Urinary bladder (tissue), 4 donors: ENCODE measurements at places on chromosomes 2 and 18.

DNA sequence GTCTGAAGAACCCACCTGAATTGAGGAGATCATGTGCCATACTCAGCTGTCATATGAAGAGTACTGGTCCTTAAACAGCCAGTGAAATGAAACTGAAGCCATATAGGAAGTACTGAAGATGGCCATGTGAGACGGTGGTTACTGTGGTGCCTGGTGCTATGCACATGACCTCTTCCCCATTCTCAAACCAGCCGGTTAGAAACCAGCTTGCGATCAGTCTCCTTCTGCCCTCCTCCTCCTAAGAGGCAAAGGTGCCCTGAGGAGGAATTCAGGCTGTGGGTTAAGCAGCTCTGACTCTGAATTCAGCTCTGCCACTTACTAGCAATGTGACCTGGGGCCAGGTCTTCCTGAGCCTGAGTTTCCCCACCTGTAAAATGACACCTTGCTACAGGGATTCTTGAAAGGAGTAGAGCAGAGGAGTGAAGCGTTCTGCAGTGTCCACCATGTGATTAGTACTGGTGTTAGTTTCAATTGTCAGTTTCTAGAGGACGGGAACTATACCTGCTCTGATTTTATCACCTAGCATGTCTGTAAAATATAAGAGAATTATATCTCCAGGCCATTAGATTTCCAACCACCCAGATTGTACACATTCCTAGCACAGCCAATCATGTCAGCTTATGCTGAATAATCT is 5.1 kb downstream of the FECH start:
- DNase-seq: no peak

DNA sequence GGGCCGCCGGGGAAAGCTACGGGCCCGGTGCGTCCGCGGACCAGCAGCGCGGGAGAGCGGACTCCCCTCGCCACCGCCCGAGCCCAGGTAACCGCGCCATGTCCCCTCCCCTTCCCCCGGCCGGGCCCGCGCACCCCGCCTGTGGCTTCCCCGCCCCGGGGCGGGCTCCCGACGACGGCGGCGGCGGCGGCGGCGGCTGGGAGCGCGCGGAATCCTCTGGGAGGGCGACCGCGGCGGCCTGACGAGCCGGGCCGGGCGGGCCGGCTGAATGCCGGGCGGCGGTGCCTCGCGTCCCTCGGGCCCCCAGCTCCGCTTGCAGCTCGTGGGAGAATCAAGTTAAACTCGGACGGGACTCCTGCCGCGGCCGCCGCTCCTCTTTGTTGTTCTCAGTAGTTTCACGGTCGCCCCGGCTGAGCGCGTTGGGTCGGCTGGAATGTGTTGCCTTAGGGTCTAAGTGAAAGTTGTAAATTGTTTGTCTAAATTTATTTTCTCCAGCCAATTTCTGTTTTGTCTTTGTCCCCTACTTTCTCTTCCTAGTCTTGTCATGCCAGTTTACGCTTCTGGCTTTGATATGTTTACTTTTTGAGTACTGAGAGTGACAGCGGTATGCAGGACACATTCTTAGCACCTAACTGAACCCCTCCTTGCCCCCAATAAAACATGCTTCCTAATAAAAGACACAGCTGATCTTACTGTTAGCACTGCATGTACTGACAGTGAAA is 685 bp downstream of the SMAD4 start:
- no peak for DNase-seq

GRCh38 chr2:69177785-69178636 is 165.0 kb downstream of the ANTXR1 start:
- DNase-seq: no peak

- DNase-seq: no peak
Observed at GRCh38 chr18:34841891-34842290, 131.8 kb downstream of the DTNA start.

DNA sequence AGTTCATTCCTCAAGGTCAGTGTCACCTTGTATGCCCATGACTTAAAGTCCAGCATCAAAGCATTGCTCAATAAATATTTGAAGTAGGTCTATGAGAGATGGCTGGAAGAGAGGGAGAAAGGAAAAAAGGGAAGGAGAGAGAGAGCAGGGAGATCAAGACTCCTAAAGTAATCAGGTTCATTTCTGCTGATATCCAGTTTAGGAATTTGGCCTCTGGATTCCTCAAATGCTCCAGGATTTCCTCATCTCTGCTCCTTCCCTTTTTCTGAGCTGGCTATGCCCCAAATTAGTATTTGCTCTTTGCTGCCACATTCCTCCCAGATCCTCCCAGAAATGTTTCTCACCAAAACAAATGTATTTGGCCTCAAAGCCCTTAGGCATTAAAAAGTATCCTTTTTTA is 739.4 kb upstream of the CHAC2 start:
- DNase-seq: no peak

DNA sequence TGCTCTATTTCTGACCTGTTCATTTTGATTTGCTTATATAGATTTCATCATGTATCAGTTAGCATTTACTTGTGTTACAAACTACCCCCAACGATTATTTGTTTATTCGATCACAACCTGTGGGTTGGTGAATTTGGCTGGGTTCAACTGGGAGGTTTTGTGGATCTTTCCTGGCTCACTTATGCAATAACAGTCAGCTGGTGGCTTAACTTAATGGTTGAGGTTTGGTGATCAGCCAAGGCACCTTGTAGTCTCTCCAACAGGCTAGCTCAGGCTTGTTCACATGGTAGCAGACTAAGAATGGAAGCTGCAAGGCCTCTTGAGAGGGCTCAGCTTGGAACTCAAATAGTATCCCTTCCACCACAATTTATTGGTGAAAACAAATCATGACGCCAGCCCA is 5.4 kb upstream of the PUM2 start:
- no peak for DNase-seq

GRCh38 chr2:32798829-32799228 is 147.9 kb upstream of the LTBP1 start:
- DNase-seq: no peak

DNA sequence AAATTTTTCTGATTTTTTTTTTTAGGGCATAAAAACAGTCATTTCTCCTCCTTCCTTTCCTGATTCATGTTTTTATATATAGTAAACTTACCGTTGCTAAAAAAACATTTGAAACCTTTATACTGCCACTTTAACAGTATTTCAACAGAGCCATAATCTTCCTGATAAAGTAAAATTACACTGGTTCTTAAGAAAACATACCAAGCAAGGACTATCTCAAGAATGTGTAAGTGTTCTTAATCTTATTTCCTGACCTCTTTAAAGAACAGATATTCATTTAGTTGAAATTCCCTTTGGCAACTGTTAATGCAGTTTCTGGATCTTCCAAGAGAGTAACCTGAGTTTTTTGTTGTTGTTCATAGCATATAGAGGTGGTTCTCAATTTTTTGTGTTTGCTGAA is 26.6 kb upstream of the COLEC12 start:
- no peak for DNase-seq

GRCh38 chr2:218097975-218098374 is 27.9 kb upstream of the CXCR2 start:
- no peak for DNase-seq

GRCh38 chr18:50042611-50043010 is 152.3 kb downstream of the MYO5B start:
- DNase-seq: no peak

- DNase-seq: no peak
Observed at GRCh38 chr2:149205143-149205542, 125.2 kb upstream of the LYPD6 start.

GRCh38 chr18:11283479-11284161 is 134.3 kb upstream of the PIEZO2 start:
- no peak for DNase-seq

GRCh38 chr2:163008642-163009041 is 170.1 kb upstream of the KCNH7 start:
- DNase-seq: no peak

GRCh38 chr2:68282811-68283418 is 30.6 kb upstream of the PPP3R1 start:
- DNase-seq: no peak

DNA sequence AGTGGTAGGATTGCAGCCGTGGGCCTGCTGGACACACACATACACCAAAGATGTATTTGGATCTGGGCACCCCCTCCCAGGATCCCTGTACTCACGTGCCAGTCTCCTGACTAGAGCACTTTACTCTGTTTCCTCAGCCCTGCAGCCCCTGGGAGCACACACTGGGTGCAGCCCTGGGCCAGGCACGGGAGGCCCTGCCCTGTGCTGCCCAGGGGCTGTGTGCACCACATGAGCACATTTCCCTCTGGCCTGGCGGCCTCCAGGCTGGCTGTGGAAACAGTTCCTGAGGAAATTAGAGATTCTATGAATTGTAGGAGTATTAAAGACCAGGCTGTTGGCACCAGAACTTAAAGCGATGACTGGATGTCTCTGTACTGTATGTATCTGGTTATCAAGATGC is 45.4 kb downstream of the BCL2L11 start:
- no peak for DNase-seq

- DNase-seq: no peak
Observed at GRCh38 chr2:227719641-227720040, 1.8 kb upstream of the SLC19A3 start.

GRCh38 chr2:27070653-27071276 is 689 bp downstream of the OST4 start:
- DNase-seq: no peak

DNA sequence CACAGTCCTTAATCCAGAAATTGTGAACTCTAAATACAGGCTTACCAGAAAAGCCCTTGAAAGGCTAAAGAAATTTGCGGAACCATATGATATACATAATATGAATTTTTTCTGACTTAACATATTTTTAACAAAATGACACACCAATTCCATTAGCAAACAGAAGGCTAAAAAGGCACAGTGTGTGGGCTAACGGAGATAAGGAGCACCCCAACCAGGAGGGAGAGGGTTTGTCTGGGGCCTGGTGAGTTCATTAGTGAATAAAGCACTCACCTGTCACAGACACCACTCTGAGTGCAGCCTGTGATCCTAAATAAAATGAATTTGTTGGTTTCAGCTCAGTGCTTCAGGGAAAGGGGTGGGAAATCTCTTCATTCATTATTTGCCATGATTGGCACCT is 2.7 kb upstream of the FECH start:
- no peak for DNase-seq

- no peak for DNase-seq
Observed at GRCh38 chr2:39437522-39438296, 624 bp upstream of the MAP4K3 start.

GRCh38 chr18:77144046-77144445 is 11.5 kb upstream of the MBP start:
- no peak for DNase-seq

- DNase-seq: no peak
Observed at GRCh38 chr18:46910856-46911255, 6.5 kb downstream of the PIAS2 start.

GRCh38 chr2:191664823-191665677 is 12.9 kb upstream of the NABP1 start:
- no peak for DNase-seq

DNA sequence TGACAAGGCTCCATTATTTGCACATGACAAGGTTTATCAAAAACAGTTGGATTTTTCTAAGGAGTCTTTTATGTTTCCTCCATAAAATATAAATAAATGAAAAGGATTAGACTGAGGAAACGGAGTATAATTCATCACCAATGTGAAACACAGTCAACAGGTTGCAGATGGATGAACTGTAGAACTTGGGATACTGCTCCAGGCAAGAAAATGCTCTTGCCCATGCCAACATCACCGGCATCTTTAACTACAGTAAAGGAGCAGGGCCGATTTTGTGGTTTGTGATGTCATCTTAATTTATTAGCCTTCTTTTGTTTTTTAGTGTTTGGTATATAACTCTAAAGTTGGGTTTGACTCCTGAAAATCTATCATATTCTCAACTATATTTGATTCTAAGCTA is 577.3 kb downstream of the EPHA4 start:
- no peak for DNase-seq

- DNase-seq: peak; percentile 78
Observed at GRCh38 chr2:100291152-100291970, 30.9 kb downstream of the LONRF2 start.

DNA sequence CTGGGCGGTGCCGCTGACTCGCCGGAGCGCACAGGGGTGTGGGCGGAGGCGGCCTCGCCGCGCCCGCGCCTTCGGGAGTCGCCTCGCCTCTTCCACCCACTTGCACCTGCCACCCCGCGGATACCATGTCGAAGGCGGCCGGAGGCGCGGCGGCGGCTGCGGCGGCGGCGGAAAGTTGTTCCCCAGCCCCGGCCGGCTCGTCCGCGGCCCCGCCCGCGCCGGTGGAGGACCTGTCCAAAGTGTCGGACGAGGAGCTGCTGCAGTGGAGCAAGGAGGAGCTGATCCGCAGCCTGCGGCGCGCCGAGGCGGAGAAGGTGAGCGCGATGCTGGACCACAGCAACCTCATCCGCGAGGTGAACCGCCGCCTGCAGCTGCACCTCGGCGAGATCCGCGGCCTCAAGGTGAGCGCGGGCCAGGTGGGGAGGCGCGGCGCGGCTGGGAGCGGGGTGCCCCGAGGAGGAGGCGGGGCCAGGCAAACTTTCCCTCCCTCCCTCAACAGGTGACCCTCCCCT is 766 bp downstream of the CCDC85A start:
- DNase-seq: no peak

DNA sequence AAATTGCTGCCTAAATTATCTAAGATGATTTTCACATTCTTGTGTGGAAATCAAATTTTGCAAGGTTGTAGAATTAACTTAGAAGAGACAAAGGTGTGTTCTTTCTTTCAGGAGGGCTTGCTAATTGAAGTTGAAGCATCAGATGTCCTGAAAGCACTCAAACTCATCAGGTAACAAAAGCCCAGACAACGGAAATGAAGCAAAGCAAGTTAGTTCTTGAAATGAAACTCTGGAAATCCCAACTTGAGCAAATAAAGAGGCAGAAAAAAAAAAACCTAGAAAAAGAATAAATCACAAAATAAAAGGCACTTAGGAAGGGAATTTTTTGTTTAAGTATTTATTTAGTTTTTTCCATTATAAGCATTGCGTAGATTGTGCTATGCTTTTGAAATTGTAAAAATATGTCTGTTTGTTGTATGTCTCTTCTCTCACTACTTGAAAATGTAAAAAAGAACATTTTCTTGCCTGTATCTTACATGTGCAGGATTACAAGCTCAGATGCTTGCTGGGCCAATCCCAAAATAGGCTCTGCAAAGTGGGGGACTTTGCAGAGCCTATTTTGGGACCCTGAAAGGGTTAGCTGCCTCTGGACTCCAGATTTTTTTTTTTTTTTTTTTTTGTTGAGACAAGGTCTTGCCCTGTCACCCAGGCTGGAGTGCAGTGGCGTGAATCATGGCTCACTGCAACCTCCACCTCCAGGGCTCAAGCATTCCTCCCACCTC is 46.7 kb downstream of the FAM161A start:
- no peak for DNase-seq

- DNase-seq: no peak
Observed at GRCh38 chr2:46325182-46325928, 28.1 kb downstream of the EPAS1 start.

- no peak for DNase-seq
Observed at GRCh38 chr18:55376387-55376786, 211.6 kb downstream of the TCF4 start.

DNA sequence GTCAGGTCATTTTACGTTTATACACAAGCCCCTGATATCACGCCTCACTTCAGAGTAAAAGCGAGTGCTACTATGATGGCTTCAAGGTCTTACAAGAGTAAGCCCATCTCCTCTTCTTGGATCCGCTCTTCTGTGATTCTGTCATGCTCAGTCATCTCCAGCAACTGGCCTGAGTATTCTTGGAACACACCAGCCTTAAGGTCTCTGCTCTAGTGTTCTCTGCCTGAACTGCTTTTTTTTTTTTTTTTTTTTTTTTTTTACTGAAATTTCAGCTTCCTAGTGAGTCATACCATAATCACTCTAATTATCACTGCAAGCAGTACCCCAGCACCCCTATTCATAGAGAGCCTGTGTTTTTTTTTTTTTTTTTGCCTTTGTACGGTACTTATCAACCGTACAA is 1228.9 kb downstream of the CNTNAP5 start:
- DNase-seq: no peak

GRCh38 chr2:47403609-47404193 is 745 bp downstream of the MSH2 start:
- DNase-seq: no peak
